ENCODE measurements at places on chromosomes 1 and 21.

- peak; percentile 55 for DNase-seq
Measured at GRCh38 chr1:218817691-218818465, 355.8 kb upstream of the LYPLAL1 start.

DNA sequence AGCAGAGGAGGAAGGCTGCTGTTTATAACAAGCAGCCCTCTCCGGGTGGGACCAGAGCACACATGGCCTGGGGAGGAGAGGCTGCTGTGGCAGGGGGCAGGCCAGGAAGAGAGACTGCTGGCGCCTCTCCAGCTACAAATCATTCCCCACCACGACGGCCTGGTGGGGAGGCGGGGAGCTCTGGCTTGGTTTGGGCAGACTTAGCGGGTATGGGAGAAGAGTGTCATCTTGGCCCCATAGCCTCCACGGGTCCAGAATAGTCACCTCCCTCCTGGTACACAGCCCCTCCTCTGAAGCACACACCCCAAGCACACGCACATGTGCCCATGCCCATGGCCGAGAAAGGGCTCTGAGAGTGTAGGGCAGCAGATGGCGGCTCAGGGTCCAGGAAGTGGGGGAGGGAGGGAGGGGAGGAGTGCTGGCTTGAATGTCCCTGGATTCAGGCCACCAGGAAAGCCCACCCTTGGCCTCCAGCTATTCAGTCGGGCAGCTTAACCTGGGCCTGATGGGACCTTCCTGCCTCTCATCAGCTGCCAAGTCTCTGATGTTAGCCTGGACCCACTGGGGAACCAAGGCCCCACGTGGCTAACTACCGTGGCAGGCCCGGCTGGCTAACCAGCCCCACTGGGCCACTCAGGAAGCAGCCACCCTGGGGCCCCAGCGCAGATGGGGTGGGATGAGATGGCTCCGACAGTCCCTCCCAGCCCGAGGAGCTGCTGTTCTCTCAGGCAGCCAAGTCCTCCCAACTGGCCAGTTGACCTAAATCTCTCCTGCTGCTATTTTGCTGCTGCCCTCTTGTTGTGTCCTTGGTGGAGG, 10.9 kb downstream of the LRP8 start:
- DNase-seq: no peak

DNA sequence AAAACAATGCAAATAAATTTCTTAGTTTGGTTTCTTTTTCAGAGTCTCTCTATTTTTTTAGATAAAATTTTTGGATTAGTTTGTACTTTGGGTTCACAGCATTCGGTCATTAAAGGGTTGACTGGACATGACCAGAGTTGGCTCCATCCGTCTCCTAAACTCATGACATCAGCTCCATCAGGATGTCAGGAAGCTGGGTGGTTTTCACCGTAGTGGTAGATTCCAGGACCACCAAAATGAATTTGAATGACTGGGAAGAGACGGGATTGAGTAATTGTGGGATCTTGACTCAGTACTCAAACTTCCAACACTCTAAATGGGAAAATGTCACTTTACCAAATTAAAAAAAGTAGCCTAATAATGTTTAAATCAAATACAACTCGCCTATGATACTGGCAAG, 279.2 kb upstream of the DUSP10 start:
- no peak for DNase-seq

DNA sequence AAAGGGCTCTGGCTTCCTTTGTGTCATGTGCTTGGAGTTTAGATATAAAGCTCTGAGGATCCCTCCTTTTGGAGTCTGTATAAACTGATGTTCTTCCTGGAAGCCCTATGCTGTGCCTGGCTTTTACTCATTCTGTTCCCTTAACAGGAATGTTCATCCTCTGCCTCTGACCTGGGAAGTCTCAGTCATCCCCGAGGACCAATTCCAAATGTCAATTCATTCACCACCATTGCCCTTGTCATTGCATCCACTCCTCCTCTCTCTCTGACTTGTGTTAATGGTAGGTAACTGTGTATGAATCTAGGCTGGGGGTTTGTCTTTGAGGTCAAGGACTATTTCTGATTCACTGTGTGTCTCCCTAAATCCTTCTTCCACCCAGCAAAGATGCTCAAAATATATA, 204.2 kb upstream of the CAMK1G start:
- no peak for DNase-seq

GRCh38 chr1:8065369-8065768, 39.3 kb upstream of the ERRFI1 start:
- DNase-seq: no peak

DNA sequence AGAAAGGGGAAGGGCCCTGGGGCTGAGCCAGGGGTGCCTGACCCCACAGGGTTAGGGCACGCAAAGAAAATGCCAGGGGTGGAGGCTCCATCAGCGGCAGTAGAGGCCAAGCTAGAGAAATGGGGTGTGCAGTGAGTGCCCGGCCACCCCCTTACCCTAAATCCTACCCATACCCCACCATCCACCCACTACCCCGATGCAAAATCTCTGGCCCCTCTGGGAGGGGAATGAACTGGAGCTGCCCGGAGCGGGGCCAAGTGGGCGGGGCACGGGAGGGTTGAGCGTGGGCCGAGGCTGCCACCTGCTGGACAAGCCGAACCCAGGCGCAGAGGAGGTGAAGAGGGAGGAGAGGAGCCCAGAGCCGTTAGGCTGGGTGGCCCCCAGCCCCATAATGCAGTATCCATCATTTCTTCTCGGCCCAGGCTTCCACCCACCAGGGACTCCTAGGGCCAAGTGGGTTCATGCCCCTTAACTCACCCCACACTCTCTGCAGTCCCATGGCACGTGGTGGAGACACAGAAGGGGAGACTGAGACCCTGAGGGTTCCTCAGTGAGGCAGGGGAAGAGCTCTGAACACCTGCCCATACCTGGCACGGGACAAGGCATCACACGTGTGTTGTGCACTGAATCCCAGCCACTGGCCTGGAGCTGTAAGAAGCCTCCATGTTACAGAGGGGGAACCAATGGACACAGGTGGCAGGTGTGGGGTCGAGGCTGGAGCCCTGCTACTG, 1.4 kb upstream of the C1QC start:
- DNase-seq: peak; percentile 90

DNA sequence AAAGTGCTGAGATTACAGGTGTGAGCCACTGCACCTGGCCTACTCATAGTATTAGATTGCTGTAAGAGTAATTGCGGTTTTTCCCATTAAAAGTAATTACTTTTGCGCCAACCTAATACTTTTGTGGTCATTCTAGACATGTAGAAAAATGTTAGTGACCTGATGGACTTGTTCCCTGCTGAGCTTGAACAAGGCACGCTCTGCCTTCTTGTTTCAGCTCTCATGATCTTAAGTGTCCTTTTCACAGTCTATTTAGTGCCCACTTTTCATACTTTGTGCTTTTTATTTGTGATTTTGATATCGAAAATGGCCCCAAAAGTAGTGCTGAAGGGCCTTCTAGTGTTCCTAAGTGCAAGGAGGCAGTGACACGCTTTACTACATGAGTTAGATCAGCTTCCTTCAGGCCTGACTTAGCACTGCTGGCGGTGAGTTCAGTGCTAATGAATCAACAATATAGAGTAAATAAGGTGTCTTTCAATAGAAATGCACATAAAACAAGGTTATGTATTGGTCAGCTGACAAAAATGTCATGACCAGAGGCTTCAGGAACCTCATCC, 5.6 kb upstream of the RD3 start:
- no peak for DNase-seq

GRCh38 chr1:45335855-45336324, 4.1 kb upstream of the TOE1 start:
- no peak for DNase-seq

- DNase-seq: no peak
Measured at GRCh38 chr21:36949171-36950141, 17.0 kb downstream of the HLCS start.

DNA sequence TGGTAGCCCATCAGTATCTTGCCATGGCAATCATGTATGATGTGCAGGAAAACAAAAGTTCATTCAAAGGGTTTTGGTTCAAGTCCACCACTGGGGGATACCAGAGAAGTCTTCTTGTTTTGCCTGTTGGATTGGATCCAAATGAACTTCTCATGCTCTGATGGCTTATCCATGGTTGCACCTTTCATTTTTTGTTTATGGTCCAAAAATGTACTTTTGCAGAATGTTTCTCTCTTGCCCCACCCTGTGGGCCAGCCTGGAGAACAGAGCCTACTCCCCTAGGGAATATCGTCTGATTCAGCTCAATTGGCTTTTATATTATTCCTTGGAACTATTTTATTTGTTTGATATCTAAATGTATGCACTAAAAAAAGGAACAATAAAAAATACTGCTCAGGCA, 20.1 kb upstream of the CLCA1 start:
- DNase-seq: no peak

DNA sequence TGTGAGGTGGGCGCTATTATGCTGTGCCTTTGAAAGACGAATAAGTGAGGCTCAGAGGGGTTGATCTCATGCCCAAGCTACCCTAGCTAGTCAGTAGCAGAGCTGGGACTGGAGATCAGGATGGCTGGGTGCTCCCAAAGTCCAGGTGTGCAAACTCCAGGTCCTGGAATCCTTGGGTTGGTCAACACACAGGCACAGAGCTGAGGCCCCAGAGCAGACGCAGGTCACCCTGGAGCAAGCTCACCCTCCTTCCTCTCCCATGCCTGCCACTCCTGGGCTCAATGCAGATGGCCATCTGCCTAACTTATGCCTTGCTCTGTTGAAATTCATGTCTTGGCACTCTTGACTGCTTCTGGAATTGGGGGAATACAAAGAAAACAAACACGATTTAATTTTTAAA, 587.2 kb downstream of the PTPRU start:
- DNase-seq: peak; percentile 10

DNA sequence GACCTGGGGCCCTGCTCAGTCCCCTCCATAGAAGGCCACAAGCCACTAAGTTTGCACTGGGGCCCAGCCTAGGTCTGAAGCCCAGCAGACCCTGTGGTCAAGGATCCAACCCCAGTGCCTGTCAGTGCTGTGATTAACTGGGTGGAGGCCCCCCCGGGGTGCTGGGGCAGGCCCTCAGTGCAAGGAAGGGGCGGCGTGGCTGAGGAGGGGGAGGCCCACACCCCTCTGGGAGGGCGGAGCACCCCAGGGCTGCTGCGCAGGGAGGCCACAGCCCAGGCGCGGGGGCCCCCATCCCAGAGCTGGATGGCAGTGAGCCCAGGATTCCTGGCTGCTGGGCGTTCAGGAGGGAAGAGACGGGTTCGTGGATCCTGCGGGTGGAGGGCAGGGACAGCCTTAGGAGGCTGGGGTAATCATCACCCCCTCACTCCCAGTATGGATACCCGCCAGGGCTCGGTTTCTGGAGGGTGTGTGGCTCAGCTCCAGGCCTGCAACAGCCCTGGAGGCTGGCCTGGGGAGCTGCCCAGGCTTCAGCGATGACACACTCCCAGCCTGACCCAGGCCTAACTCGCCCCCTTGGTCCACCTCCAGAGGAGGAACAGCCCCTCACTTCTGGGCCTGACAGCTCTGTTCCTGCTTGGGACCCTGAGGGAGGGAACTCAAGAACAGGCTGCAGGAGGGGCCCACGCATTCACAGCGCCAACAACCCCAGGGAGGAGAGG, 890 bp downstream of the GJC2 start:
- DNase-seq: peak; percentile 87

GRCh38 chr1:35288761-35289160, 20.3 kb downstream of the ZMYM4 start:
- no peak for DNase-seq

DNA sequence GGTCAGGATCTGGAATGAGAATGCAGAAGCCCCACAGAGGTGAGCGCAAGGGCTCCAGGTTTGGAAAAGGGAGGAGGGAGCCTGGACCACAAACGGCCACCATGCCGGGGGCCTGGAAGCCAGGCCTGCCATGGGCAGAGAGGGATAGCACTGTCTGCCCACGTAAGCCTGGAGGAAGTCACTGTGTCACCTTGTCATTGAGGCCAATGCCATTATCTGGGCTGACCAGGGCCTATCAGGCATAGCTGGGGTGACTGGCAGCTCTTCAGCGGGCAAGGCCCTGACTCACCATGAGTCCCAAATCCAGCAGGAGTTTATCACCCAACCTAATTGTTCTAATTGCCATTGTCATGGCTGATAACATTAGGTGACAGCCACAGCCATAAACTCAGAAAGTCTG, 84.6 kb downstream of the MATN1 start:
- no peak for DNase-seq

DNA sequence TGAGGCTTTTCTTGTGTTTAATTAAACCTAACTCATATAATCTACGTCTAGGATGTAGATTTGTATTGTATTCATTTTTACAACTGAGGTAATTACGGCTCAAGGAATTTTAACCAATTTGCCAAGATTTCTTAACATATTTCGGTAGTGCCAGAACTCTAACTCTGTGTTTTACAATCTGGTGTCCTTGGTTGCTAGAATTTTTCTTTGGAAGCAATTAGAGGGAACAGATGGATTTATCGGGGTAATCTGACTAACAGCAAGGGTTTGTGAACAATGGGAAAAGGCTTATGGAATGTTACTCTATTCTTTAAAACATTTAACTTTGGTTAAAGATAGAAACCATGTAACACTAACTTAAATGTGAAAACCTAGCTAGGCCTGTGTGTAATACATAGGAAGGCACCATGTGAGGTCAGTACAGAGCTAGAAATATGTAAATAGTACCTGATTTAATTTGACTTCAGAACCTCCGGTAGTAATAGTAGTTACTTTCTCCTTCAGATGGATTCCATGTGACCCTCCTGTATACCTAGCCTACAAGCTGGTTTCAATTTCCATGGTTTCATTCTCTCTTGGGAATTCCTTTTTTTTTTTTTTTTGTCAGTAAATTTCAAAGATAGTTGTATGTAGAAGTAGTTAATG, 1.2 kb downstream of the MTF2 start:
- no peak for DNase-seq

DNA sequence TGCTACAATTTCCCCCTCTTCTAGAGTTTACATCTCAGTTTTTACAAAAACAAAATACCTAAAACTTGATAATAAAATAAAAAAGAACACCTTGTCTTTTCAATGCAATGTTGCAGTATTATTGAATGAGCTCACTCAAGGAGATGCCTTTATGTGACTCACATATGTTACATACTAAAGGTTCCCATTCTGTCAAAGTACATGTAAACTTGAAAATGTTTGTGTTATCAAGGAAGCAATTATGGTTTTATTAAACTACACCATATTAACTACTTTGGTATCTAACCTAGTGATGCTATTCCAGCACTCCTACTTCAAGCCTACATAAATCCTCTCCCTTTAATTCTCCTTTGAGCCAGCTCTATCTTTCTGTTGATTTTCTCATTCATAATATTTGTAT, 658.3 kb downstream of the PTPRC start:
- no peak for DNase-seq

- DNase-seq: no peak
Measured at GRCh38 chr21:33947451-33948095, 32.0 kb upstream of the ATP5PO start.

GRCh38 chr1:25924454-25924853, 18.2 kb upstream of the STMN1 start:
- no peak for DNase-seq

DNA sequence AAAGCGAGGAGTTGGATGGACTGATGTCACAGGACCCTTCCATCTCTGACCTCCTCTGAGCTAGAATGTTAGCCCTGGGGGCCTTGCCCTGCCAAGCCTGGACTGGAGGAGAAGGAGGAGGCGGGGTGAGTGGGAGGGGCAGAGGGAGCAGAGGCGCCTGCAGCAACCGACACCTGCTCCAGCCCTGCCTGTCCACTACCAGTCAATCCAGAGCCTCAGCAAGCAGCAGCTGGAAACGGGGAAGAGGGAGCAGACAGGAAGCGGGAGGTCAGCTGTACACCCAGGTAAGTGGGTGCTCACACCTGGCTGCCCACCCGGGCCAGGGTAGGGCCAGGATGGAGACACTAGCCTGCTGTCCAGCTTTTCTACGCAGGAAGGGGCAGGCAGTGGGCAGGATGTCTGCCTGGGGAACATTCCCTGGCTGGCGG, at the start of gene IGFN1:
IGFN1 (plus strand) TSS at position 201 of the 428 bp plus-strand sequence. CDS start 2,470 bp downstream, outside the sequence.
- no peak for DNase-seq

- DNase-seq: no peak
Measured at GRCh38 chr1:209885403-209886218, 52.4 kb upstream of the SYT14 start.
